ENCODE measurements at places on chromosomes 2 and 18. TPM values are rescaled to one million over a fixed set of nuclear protein-coding genes. Genes with fewer than 3 reads are reported as not detected.

GRCh38 chr18:26383454-26384270 is 157.4 kb downstream of the TAF4B start:
- DNase-seq, result peak; percentile 72

GRCh38 chr2:137521653-137522619 is 442.3 kb upstream of the HNMT start:
- DNase-seq, result no peak

Gene CD8A
- not detected for total RNA-seq

DNA sequence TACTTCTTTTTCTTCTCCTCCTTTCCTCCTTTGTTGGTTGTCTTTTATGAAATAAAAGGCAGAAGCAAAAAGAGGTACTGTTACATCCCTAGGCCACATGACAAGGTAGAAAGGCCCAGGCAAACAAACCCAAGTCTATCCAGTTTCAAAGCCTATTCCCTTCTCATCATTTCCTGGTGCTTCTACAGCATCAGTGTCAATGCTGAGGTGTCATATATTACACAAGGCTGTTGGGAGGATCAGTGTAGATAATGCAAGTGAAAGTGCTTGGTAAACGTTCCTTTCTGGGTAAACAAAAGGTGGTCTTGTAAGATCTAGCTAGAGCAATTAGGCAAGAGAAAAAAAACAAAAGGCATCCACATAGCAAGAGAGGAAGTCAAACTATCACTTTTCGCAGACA is 64.9 kb downstream of the EVA1A start:
- DNase-seq, result no peak

Measured in lung microvascular endothelial cell (primary cell).